CD4-positive, alpha-beta memory T cell (primary cell): ENCODE measurements at places on chromosomes 16 and 17.

GRCh38 chr17:29237476-29238132 is 9.1 kb upstream of the CRYBA1 start:
- no peak for DNase-seq

GRCh38 chr17:12631076-12631475 is 34.6 kb upstream of the MYOCD start:
- no peak for DNase-seq

DNA sequence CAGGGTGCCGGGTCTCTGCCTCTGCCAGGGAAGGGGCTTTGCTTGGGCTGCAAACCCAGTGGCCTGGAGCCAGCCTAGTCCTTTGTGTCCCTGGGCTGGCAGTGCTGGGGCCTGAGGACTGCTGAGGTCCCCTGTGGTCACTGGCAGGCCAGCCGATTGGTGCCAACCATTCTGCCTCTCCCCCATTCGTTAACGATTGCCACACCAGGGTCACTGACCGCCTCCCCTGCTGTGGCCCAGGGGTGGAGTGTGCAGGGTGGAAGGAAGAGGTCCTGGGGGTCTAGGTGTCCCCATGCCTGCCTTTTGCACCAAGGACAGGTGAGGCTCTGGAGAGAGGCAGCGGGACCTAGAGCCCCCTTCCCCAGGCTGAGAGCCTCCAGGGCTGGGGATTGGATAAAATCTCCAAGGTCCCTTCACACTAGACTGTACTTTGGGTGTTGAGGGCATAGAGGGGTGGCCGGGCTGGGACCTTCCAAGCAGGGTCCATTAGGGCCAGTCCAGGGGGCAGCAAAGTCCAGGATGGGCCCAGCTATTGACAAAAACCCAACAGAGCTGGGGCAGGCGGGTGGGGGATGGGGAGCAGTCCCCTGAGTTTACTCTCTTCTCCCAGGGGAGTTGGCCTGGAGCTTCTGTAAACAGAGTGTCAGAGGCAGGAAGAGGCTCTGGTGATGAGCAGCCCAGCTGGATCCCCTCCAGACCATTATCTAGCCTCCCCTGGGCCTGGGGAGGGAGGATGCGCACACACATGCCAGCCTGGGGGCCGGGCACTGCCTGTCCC is 1.1 kb downstream of the VASN start:
- DNase-seq: no peak

DNA sequence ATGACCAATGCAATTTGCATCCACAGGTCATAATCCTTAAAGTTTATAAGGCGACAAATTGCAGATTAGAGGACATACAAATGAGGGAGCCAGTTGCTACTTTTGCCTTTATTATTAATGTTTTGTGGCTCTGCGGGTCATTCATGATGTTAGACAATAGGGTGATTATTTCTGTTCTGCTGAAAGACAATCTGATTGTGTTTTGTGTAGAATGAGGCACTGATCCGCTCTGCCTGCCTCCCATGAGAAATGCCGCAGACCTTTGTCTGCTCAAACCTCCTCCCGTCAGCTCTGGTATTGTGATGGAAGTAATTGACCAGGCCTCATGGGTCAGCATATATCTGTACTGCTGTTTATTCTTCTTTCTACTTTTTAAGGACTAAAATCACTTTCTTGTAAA is 224.9 kb downstream of the PRKCA start:
- no peak for DNase-seq

GRCh38 chr17:82055023-82055964 is 3.6 kb downstream of the GPS1 start:
- no peak for DNase-seq

DNA sequence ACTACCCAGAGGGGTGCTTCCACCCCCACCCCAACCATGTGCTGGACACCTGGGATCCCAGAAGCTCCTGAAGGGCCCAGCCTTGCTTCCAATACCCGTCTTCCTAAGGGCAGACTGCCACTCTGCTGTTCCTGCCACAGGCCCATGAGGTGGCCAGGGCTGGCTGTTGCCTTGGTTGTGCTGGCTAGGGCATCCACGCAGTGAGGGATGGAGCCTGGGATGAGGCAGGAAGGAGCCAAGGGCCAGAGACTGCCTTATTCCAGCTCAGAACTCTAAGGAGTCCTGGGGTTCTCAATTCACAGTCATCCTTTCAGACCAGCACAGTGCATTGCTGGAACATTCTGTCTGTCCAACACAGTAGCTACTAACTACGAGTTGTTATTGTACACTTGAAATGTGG is 37.8 kb downstream of the BCO1 start:
- no peak for DNase-seq

DNA sequence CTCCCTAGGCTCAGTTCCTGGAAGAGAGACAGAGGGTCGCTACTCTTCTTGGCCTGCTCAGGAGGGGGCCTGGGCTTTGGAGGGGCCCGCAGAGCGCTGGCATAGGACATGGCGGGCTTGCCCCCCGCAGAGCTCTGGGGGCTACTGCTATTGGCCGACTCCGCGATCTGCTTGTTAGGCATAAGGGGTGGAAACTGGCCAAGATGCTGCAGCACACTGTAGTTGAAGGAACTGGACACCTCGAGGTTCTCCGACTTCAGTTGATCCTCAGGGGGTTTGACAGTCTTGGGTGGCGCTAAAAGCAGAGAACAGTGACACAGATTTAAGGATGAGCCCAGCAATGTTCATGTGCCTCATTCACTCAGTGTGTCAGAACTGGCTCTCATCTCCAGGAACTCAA is 33.9 kb downstream of the CACNG1 start:
- no peak for DNase-seq

DNA sequence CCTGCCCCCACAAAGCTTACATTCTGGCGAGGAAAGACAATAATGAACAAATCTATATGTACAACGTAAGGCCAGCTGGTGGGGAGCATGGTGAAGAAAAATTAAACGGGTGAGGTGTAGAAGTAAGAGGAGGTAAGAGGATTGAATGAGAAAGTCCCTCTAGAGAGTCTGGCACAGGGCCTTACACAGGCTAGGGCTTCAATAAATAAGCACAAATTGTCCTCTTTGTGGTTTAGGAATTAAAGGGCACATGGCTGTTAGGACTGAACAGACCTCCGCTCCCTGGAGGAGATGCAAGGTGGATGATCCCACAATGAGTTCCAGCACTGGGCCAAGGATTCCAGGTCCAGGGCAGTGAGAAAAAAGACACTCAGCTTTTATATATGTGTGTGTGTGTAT is 43.1 kb upstream of the HAPSTR1 start:
- no peak for DNase-seq

- no peak for DNase-seq
Observed at GRCh38 chr17:72343911-72344310, 223.1 kb downstream of the SOX9 start.

DNA sequence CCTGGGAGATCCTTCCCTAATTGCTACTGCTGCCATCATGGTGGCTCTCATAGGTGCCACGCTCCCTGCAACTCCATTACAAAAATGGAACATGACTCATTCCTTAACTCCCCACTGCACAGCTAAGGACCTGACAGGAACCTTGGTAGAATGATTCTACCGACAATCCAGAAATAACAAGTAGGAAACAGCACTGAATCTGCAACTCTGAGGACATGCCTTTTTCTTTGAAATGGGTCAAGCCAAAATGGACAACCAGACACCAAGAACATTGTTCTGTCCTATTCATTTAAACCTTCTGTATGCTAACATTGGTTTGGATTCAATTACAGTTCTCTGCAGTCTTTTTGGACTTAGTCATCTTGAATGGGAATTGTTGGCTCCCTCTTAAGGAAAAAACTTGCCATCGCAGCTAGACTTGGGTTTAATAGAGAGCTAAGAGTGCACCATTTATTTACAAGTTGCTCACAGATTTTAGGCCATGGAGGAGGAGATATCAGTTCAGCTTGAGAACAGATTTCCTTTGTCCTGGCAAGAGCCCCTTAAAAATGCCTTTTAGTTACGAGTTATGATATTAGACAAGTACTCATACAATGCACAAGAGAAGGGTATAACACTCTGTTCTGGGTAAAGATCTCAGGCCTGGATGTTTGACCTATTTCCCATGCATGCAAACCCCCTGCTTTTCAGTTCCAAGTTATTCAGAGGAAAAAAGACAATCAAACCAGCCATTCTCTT is 20.9 kb upstream of the NSRP1 start:
- no peak for DNase-seq

DNA sequence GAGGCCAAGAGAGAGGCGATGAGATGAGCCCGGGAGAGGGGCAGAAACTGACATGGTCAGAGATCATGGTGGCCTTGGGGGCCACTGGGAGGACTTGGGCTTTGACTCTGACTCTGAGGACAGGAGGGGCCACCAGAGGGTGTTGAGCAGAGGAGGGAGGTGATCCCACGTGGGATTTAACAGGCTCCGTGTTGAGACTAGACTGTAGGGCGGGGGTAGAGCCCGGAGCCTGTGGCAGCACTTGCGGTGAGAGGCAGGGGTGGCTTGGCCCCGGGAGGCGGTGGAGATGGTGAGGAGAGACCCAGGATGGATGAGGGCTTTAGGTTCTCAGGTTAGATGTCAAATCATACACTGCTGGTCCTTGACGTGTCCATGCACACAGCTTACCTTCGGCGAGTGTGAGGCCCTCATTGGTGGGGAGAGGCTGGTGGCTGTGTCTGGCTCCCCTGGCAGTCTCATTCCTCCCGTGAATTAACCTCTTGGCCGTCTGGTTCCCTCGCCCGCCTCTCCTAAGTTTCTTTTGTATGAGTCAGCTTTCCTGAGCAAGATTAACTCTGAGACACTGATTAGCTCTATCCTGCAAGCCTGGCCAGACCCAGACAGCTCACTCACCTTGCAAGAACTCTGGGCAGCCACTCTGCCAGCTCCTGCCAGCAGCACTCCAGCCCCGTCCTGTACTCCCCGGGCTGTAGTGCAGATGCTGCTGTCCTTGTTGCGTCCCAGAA is 39.7 kb downstream of the VPS35L start:
- no peak for DNase-seq

DNA sequence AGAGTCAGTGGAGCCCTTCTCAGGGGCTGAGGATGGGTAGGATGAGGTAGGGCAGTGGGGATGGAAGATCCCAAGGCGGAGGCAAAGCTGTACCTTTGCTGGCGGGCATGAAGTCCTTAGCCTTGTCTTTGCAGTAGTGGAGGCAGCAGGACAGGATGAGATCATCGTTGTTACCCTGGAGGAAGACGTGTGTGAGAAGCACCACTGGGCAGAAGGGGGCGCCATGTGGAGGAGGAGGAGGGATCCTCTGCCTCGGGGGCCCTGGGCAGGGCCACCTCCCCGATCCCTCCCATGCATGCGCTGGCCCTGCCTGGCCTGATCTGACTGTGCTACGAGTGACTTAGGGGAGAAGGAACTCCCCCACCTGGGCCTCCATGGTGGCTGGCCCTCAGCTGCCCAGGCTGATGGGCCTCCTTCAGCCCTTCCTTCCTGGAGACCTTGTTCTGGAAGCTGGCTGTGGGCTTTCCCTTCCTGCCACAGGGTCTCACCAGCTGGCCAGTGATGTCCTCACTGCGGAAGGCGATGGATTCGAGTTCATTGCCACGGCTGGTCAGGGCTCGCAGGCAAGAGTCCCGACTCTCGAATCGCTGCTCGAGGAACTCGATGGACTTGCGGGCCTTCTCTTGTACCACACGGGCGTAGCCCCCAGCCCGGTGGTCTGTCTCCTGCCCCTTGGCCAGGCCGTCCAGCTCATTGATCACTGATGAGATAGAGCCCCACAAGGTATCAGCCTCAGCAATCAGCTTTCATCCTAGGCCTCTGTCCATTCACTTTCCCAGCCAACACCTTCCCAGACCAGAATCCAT is 10.3 kb downstream of the HIC1 start:
- DNase-seq: peak; percentile 42

DNA sequence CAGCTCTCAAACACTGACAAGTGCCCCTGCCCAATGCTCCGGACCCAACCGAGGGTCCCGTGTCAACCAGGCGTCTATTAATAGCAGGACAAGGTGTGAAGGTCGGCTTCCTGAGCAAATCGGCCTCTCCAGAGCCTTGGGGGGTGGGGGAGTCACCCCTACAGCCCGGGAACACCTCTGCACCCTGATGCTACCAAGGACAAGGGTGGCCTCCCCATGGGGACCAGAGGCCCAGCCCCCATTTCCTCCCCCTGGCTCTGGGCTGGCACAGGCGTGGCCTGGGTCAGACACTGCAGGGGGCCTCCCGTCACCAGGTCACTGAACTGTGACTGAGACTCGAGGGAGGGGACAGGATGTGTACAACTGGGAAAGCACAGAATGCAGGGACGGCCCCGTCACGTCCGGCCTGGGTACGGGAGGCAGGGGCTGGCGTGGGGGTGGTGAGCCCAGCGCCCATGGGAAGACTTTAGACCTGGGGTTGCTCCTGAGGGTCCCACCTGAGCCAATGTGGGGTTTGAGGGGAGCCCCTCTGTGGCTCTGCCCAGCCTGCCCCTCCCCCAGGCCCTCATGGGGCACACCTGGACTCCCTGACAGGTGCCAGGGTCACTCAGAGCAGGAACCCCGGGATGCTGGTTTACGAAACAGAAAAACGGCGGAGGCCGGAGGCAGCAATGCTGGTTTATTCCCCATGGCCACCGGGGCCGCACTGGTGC is 579 bp upstream of the CYBA start:
- peak; percentile 71 for DNase-seq

DNA sequence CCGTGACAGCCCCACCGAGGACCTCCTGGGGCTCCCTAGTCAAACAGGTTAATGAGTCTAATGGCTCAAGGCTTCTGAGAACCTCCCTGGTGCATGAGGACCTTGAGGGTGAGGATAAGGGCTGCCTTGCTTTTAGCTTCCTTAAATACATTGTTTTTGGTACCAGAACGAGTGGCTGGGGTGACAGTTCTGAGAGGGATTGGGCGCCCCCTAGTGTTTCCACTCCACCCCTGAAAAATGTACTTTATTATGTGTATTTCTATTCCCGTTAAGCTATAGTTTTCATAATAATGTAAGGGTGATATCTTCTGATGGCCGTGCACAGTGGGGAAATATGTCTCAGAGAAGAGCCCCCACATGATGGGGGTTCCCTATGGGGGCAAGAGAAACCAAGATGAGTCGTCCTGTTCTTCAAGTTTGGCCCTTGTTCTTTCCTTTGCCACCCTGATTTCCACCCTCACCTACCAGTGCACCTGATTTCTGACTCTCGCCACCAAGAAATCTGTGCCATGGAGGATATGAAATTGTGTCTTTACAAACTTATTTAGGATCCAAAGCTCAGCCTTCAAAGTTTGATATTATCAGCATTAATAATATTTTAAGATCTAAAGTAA is 14.5 kb upstream of the VWA3A start:
- peak; percentile 65 for DNase-seq
